Cerebellum (tissue), 4 donors: ENCODE measurements at places on chromosomes 2 and 18.

GRCh38 chr2:88239781-88240180, 69.6 kb downstream of the THNSL2 start:
- no peak for DNase-seq

DNA sequence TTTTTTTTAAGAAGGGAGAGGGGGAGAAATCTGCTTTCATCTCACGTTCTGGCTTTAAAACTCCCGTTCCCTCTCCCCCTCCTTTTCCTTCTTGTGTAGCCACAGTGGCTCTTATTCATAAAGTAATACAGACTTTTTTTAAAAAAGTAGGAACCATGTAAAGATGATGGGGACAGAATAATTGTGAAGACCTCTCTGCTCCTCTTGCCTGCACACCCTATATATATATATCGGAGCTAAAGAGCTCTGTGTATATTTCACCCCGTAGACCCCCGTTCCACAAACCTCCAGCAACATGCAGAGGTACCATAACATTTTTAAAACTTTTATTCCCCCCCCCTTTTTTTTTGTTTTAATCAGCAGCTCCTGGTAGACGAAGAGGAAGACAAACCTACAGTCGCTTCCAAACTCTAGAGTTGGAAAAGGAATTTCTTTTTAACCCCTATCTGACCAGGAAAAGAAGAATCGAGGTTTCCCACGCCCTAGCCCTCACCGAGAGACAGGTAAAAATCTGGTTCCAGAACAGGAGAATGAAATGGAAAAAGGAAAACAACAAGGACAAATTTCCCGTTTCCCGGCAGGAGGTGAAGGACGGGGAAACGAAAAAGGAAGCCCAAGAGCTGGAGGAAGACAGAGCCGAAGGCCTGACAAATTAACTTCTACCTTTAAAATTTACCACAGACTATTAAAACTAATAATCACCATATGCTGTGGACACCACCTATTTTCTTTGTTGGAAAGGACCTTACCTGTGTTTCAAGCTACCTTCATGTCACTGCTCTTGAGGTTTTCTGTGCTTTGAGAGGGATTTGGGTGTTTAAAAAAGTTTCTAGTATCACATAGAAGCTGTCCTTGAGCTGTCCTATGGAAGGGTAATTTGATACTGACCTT, 1.7 kb downstream of the HOXD8 start:
- DNase-seq: no peak

DNA sequence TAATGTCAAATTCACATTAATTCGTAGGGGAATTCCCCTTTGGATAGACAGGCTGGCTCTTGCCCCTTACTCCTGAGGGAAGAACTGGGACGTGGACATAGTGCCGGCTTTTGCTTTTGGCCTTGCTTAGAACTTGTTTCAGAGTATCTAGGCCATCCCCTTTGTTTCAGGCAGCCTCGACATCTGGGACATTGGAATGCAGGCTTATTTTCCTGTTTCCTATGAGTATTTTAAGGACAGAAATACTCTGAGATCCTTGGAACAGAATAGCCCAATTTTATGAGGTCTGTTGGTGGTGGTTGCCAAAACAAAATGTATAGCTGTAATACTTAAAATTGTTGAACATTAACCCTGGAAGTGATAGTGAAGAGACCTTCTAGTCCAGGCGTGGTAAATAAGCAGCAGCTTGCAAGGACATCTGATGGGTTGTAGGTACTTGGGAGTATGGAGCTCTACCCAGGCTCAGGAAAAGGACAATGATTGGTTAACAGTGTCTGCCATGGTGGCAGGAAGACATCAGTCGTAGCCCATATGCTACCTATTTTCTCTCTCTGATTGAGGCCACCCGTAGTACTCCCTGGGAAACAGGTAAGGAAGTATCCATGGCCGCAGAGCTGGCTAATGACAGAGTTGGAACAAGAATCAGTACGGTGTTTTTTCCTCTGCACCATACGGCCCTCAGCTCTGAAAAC, 112.4 kb downstream of the CDK15 start:
- peak; percentile 44 for DNase-seq

DNA sequence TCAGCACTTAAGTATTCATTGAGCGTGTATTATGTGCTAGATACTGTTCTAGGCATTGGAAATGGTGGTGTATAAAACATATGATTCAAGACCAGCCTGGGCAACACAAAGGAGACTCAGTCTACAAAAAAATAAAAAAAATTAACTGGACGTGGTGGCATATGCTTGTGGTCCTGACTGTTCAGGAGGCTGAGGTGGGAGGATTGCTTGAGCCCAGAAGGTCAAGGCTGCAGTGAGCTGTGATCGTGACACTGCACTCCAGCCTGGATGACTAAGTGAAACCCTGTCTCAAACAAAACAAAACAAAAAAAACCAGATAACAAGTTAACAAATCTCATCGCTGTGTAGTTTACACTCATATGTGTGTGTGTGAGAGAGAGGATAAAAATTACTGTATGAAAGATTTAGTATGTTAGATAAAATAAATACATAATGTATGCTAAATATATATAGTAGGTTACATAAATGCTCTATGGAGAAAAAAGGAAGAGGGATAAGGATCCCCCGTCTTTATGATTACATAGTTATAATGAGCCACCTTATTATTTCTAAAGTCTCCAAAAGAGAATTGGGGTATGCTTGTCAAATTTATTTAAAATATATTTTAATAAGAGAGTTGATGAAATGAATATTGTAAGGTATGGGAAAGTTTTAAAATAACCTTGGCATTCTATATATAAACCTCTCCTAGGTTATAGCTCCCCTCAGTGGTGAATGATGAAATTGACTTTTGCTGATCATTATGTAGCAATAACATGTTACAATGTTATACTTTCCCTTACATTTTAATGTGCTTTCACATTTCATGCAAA, 69.2 kb downstream of the EHBP1 start:
- DNase-seq: peak; percentile 45

GRCh38 chr18:36702401-36703013, 126.3 kb downstream of the TPGS2 start:
- no peak for DNase-seq

- no peak for DNase-seq
Observed at GRCh38 chr2:110873056-110873502, 140.7 kb downstream of the ACOXL start.

GRCh38 chr2:217838409-217838831, 164.4 kb downstream of the TNS1 start:
- DNase-seq: no peak

DNA sequence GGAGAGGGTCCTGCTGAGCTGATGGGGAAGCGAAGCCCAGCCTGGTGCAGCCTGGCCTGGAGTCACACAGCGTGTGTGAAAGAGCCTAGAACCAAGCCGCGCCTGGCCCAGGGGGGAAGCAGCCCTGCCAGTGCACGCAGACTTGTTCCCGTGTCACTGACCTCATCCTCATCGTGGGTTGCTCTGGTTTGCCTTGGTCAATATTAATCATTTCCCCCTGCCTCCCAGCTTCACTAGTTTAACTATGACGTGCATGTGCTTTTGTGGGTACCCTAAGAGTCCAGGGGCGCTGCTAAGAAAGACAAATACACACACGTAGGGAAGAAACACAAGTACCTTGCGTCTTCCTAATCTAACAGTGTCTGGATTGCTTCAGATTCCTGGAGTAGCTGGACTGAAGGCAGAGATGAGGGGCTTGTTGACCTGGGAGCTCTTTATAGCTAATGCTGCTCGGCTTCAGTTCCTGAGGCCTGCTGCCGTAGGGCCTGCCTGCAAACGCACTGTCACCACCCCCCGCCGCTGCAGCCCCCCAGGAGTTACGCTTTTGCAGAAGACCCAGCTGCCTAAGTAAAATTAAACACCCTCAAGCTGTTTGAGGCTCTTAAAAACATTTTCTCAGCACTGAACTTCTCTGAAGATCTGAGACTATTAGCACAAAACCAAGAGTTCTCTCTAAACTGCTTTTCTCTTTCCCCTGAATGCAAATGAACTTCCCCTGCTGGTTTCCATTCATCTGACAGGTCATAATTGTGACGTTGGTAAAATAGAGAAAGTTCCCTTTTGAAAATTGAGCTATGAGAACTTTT, 159.2 kb downstream of the FAM210A start:
- DNase-seq: no peak

GRCh38 chr2:75574106-75574505, 13.4 kb upstream of the EVA1A start:
- DNase-seq: no peak

DNA sequence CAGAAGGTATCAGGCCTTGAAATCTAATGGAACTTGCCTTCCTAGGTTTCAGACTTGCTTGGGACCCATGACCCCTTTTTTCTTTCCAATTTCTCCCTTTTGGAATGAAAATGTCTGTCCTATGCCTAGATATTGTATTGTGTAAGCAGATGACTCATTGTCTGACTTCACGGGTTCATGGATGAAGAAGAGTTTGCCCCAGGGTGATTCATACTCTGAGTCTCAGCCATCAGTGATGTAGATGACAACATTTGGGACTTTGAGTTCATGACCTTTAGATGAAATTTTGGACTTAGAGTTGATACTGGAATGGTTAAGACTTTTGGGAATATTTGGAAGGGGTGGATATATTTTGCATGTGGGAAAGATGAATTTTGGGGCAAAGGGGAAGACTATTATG, 11.2 kb upstream of the SCYGR5 start:
- no peak for DNase-seq

GRCh38 chr2:134177351-134177931, 76.4 kb upstream of the MGAT5 start:
- DNase-seq: no peak

DNA sequence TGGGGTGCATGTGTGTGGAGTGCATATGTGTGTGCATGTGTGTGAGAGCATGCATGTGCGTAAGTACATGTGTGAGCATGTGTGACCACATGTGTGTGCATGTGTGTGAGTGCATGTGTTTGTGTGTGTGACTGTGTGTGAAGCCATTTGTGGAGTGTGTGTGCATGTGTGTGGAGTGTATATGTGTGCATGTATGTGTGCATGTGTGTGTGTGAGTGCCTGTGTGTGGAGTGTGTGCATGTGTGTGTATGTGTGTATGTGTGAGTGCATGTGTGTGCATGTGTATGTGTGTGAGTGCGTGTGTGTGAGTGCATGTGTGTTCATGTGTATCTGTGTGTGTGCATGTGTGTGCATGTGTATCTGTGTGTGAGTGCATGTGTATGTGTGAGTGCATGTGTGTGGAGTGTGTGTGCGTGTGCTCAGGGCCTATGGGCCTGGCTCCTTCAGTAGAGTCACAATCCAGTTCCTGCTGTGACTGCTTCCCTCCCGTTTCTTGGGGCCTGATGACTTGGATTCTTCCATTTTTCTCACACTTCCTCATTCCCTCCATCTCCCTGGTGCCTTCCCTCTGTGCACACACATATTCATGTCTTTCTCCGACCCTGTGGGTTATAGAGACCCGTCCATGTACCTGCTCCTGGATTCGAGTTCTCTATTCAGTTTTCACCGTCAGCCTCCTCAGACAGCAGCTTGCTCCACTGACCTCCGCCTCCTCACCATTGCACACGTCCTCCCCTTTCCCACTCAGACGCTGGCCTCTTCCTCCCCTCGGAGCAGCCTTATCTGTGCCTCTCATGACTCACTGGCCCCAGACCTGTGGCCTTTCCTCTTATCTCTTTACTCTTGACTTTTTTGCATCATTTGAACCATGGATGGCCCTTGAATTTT, 25.2 kb downstream of the TOGARAM2 start:
- DNase-seq: no peak

GRCh38 chr2:131052741-131053263, 40.5 kb downstream of the FAM168B start:
- no peak for DNase-seq

- DNase-seq: no peak
Observed at GRCh38 chr2:51778806-51779205, 746.9 kb upstream of the NRXN1 start.

- no peak for DNase-seq
Observed at GRCh38 chr18:57585421-57585820, 1.1 kb downstream of the FECH start.

DNA sequence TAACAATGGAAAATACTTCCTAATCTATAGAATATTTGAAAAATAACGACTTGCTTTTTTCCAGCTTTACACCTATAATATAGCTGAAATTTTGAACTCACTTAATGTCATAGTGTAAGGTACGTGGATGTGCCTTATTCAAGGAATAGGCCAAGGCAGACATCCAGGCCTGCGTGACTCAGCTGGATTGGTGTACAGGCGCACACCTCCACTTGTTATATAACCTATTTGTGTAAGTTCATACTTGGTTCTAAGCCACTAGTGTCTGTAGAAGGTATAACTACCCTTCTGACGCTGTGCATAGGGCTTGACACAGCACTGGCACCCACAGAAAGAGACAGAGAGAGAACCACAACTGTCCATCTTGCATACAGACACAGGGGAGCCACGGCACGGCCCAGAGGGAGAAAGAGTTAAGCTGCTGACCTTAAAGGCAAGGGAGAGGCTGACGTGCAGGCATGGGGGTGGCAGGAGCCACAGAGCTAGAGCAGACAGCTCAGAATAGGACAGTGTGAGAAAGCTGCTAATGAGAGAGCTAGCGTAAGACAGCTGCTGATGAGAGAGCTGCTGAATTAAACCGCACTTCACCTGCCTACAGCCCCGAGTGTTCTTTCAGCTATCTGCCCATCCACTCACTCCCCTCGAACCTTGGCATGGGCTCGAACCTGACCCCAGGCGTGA, 16.1 kb downstream of the CCDC178 start:
- no peak for DNase-seq

GRCh38 chr2:118697781-118698180, 149.7 kb downstream of the EN1 start:
- DNase-seq: no peak

DNA sequence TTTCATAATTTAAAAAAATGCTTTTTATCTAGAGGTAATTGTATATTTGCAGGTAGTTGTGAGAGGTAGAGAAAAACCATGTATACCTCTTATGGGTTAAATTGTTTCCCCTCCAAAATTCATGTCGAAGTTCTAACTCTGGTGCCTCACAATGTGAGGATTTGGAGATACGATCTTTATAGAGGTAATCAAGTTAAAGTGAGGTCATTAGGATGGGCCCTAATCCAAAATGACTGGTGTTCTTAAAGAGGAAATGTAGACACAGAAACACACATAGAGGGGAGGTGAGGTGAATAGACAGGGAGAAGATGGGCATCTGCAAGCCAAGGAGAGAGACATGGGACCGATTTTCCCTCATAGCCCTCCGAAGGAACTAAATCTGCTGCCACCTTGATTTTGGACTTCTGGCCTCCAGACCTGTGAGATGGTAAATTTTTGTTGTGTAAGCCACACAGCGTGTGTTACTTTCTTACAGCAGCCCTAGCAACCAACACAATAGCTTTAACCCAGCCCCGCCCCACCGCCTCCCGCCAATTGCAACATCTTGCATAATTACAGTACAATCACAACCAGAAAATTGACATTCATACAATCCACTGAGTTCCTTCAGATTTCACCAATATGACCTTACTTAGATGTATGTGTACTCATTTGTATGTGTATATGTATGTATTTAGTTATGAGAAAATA, 208.9 kb downstream of the MIB1 start:
- no peak for DNase-seq

GRCh38 chr2:11550302-11550701, 16.5 kb downstream of the GREB1 start:
- DNase-seq: no peak

- DNase-seq: peak; percentile 20
Observed at GRCh38 chr2:137969418-137969765, 5.1 kb downstream of the HNMT start.

- DNase-seq: no peak
Observed at GRCh38 chr2:196594158-196594557, 45.4 kb upstream of the CCDC150 start.

- no peak for DNase-seq
Observed at GRCh38 chr2:177611310-177611886, 218.8 kb downstream of the AGPS start.
